IMR-90 (cell line): ENCODE measurements at places on chromosomes 1 and 21. TPM values are rescaled to one million over a fixed set of nuclear protein-coding genes. Genes with fewer than 3 reads are reported as not detected.

Gene AMY1C
- not detected in 2 replicates for total RNA-seq

Gene COL11A1
- 5.2 and 10.0 TPM in 2 replicates for total RNA-seq

Gene NUDT17
- 2.3 and 2.8 TPM in 2 replicates for total RNA-seq

Gene UBXN10
- not detected in 2 replicates for total RNA-seq

Gene C1QTNF12
- total RNA-seq = 0.36 TPM in 1 of 2 replicates, not detected in the other

Gene KCNA3
- under 0.01 TPM in 2 replicates for total RNA-seq

Gene JMJD4
- total RNA-seq = 26.7 and 28.5 TPM in 2 replicates

Gene INSRR
- not detected in 2 replicates for total RNA-seq

Gene BCAN
- not detected in 2 replicates for total RNA-seq

Gene MTARC2
- total RNA-seq = 0.36 and 0.56 TPM in 2 replicates

Gene TOR3A
- 11.9 and 16.8 TPM in 2 replicates for total RNA-seq

Gene STPG1
- 3.0 and 3.6 TPM in 2 replicates for total RNA-seq

Gene CLDN14
- total RNA-seq = not detected in 2 replicates

Gene C4BPB
- not detected in 2 replicates for total RNA-seq

Gene SMPDL3B
- total RNA-seq = not detected in 2 replicates

Gene TCHH
- total RNA-seq = not detected in 2 replicates

Gene MYOG
- total RNA-seq = not detected in 2 replicates

Gene SLC25A34
- total RNA-seq = under 0.01 TPM in 1 of 2 replicates, not detected in the other

Gene EPHA10
- total RNA-seq = not detected in 2 replicates

Gene C1orf105
- not detected in 2 replicates for total RNA-seq
